ENCODE measurements at places on chromosomes 7 and 10.

- no peak for DNase-seq
These were observed 74.8 kb downstream of the ADARB2 start for GRCh38 chr10:1662438-1663025.

DNA sequence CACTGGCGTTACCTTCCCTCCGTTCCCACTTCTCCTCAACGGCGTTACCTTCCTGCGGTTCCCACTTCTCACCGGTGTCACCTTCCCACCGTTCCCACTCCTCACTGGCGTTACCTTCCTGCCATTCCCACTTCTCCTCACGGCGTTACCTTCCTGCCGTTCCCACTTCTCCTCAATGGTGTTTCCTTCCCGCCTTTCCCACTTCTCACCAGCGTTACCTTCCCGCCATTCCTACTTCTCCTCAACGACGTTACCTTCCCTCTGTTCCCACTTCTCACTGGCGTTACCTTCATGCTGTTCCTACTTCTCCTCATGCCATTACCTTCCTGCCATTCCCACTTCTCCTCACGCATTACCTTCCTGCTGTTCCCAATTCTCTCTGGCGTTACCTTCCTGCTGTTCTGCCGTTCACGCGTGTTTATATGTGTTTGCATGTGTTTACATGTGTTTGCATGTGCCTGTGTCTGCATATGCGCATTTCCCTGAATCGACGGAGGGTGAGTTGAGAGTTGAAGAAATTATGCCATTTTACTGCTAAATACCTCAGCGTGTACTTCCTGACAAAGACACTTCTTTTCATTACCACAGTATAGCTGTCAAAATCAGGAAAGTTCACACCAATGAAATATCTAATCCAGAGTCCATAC lies 23.2 kb upstream of the CFAP46 start:
- no peak for DNase-seq

DNA sequence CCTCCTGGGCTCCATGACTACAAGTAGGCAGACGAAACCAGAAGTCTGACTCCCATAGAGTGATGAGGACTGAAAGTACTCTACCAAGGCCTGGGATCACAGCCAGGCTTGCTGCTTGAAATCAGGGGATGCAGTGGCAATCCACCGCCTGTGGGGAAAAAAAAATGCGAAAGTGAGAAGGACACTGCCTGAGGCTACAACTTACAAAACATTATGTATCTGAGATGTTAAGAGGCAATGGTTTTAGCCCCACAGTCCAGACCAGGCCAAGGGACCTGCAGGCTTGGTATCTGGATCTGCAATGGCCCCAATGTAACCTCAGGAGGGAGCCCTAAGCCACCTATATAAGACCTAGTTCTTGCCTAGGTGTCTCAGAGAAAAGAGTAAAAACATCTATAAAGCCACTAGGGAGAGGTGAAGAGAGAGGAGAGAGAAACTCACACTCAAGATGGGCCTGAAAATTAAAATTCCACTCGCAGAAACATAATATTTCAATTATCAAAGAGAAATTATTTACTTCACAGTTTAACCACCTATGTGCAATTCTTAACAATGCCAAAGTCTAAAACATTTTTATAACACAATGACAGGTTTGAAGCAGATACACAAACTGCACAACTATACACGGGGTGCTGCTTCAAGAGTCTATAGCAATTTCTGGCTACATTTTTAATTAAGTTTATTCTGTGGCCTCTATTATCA lies 13.9 kb downstream of the DNAJC1 start:
- DNase-seq = peak; percentile 15

- no peak for DNase-seq
These were observed 54.1 kb upstream of the RNF148 start for GRCh38 chr7:122756860-122757259.

GRCh38 chr10:14545827-14546226 lies 215.1 kb upstream of the FRMD4A start:
- no peak for DNase-seq

DNA sequence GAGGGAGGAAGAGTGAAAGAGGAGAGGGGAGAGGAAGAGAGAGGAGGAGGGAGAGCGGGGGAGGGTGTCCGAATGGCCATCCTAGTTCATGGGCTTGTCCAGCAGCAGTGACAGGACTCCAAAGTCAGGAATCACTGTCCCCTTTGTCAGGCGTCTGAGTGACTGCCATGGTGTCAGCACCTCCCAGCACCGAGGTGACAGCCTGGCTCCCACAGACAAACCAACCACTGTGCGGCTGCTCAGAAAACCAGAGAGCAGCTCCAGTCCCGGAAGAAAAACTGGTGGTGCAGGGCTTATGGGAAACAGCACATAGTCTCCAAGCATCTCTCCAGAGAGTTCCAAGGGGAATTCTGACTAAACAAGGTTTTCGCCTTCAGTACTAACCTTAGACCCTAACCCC lies 18.9 kb upstream of the FGFR2 start:
- no peak for DNase-seq

DNA sequence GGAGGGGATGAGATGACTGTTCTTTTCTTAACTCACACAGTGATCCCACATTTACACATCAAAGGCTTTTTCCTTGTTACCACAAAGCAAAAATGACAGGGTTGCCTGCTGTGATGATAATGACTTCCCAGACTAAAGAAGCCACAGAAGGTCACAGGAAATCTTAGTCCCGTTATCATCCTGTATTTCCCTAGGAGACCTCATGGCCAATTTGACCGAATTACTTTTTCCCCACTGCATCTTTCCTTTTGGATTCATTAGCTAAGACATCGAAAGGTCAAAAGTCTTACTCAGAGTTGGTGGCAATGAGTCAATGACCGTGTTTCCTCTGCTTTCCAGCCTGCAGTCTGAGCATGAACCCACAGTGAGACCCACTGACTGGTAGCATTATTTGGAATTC lies 130.1 kb upstream of the INHBA start:
- DNase-seq = no peak

- DNase-seq = no peak
These were observed 33.6 kb downstream of the POT1 start for GRCh38 chr7:124896001-124896400.

GRCh38 chr7:52656098-52656497 lies 379.3 kb upstream of the POM121L12 start:
- no peak for DNase-seq

DNA sequence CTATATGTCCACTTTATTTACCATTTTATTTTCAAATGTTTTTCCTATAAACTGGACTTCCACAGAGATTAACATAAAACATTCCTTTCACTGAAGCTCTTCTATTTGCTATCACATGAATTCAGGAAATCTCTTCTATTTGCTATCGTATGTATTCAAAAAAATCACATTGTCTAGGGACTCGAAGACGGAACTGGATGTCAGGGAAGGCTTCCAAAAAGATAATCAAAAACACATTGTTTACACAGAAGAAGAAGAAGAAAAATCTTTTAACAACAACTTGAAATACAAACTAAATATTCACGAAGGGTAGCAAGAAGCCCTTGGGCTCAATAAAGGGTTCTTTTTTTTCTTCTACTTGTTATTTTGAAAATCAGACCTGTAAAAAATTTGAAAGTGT lies 426.1 kb upstream of the LRRN3 start:
- no peak for DNase-seq

DNA sequence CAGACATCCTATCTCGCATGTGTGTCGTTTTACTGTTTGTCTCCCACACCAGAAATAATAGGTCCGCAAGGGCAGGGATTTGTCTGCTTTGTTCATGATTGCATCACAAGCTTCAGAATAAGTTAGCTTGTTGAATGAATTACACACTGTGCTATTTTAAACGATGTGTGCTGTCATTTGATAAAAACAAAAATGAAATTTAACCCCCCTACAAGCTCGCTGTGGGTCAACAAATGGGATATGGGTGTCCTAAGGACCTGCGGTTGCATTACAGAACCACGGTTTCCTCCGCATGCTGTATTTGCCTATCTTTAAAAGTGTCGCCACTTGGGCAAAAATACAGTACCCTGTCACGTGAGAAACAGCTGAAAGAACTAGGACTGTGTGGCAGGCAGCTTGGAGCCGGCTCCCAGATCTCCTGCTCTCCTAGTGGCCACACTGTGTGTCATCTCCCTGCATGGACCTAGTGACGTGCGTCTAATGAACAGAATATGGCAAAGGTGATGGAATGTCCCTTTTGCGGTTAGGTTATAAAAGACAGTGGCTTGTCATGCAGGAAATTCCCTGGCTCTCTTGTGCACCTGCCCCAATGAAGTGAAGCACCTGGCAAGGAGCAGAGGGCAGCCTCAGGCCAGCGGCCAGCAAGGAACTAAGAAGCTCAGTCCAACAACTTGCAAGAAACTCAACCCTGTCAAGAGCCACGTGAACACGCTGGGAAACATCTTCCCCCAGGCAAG lies 32.9 kb upstream of the CRYGN start:
- no peak for DNase-seq

- no peak for DNase-seq
These were observed 15.9 kb downstream of the RNF133 start for GRCh38 chr7:122682815-122683550.

DNA sequence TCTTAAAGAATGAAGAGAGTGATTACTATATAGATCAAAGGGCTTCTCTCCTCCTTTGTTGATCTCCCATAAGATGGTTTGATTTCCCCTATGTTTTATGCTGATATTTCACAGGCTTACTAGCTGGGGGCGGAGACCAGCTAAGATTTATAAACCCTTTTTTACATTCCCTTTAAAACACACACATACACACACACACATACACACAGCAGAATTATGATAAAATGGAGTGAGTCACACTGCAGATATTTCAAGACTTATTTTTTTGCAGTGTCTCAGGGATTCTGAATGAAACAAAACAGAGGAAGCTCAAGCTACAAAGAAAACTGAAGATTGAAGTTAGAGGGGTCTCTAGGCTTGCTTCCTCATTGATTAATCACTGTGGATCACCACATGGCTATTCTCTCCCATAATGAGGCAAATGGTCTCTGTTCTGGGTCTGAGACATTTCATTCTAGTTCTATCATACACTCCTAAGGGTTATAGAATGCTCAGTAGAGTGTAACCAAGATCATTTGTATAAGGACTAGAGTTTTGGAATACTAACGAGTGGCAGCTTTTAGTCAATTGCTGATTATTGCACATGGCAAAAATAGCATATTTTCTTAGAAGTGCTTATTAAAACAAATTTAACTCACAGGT lies 18.6 kb downstream of the INA start:
- DNase-seq = no peak

GRCh38 chr10:56905051-56905450 lies 544.0 kb upstream of the ZWINT start:
- no peak for DNase-seq

DNA sequence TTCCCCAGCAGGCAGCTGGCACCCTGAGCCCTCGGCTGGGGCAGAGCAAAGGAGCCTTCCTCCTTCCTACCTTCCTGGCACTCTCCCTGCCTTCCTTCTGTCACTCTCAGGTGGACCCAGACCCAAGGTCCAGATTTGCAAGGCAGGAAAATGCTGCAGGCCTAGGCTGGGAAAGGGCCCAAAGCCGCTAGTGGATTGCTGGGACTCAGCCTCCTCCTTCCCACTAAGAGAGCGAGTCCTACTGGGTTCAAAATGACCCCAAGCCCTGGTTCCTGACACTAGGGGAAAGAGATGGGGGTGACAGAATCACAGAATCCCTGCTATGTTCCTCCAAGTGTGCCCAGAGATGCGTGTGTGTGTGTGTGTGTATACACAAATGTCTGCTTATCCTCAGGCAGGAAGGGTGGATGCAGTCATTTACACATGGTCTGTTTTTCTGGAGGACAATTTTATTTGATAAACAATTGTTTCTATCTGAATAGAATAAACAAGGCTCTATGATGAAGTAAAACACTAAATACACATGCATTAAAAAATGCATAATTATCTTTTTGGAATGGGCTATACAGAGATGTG lies 1.3 kb upstream of the PLAU start:
- no peak for DNase-seq

DNA sequence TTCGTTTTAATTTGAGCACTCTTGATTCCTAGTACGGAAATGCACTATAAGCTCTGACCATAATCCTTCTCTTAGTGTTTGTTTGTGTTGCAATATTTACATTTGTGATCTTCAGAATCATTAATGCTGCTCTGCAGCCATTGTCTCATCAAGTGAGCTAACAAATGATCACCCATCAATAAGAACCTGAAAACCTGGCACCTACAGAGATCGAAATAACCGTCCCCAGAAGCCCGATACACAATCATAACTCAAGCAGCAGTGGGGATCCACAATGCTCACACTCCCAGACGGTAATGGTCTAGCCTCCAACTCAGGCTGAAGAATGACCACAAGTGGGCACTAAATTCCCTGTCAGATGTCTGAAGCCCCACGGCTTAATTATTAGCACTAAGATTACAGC lies 156.0 kb upstream of the NFE2L3 start:
- DNase-seq = no peak

GRCh38 chr7:35571611-35572240 lies 123.2 kb downstream of the HERPUD2 start:
- no peak for DNase-seq

DNA sequence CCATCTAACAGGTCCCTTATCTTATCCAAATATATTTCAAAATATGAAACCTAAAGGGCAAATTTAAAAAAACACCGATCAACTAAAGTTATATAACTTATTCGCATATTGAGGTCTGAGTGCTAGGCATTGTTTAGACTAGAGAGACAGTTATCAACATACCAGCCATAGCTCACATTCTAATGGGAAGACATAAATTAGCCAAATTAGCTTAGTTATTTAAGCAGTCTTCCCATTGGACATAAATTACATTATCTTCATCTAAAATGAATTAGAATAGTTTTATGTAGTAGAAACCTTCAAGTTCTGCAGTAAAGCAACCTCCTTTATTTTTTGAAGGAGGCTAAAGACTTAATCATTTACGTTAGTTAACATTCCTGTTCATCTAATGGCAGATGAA lies 17.4 kb downstream of the KIF5B start:
- DNase-seq = no peak

DNA sequence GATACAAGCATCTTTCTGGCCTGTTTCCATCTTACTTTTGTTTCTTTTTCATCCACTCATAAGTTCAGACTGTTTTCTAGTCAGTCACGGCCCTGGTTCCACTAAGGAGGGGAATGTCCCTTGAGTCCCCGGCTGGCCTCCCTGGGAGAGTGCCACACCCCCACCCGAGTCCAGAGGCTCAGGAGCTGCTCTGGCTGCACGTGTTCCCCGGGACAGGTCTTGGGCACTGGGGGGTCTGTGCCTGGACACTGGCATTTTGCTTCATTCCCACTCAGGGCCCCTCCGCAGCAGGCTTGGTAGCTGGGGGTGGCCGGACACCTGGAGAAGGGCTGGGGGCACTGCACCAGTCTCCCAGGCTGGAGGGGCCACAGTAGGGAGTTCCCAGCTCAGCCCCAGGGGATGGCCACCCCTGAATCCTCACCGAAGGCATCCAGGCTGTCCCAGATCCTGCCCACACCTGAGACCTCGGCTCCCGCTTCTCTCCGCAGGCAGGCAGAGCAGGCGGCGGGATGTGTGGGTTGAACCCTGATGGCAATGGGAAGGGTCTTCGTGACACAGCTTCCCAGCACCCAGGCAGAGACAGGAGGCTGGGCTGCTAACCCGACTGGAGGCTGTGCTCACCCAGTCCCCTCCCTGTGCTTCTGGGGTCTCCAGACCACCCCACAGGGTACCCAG lies 92.3 kb downstream of the BMS1 start:
- no peak for DNase-seq

DNA sequence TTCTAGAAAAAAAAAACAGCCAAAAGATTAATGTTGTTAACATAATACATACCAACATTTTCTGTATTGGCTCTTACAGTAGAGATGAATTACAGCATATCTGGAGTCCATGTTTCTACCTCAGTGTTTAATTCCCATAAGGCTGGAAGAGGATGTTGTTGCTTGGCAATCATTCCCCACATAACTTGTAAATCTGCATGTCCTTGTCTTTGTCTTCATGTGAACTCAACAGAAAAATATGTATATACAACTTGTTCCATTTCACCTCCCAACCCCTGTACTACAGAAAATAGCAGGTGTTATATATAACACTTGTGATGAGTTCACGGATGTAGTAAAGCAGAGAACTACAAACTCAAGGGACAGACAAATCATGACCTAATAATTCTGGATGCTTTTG lies 160.9 kb upstream of the SEMA3C start:
- DNase-seq = no peak
